ENCODE measurements at places on chromosomes 7 and 10. TPM values are rescaled to one million over a fixed set of nuclear protein-coding genes. Genes with fewer than 3 reads are reported as not detected.

DNA sequence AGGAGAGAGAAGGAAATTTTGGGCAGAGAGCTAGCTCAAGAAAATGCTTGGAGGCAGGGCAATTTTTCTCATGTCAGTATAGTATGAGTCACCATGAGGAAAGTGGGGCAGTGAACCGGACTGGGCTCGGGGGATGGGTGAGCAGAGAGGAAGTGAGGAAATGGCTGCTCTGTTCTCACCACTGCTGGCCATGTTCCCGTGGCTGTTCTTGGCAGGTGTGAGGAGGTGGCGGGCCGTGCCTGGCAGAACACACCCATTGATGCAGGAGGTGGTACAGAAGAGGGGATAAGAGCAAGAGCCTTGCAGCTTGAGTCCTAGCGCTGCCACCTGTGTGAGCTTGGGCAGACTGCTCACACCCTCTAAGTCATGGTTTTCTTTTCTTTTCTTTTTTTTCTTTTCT, 304.4 kb upstream of the LYZL1 start:
- H3K27ac ChIP-seq: no peak overlapping the region
- no peak overlapping the region for H3K4me3 ChIP-seq
- peaks cover 8% of the 10 kb centered on the region for H3K4me1 ChIP-seq

- no peak overlapping the region for H3K27ac ChIP-seq
- DNase-seq: no peak
- no peaks in the 10 kb centered on the region for H3K4me1 ChIP-seq
- no peaks in the 10 kb centered on the region for H3K27me3 ChIP-seq
Observed at GRCh38 chr10:112517451-112517862, 70.4 kb downstream of the VTI1A start.

DNA sequence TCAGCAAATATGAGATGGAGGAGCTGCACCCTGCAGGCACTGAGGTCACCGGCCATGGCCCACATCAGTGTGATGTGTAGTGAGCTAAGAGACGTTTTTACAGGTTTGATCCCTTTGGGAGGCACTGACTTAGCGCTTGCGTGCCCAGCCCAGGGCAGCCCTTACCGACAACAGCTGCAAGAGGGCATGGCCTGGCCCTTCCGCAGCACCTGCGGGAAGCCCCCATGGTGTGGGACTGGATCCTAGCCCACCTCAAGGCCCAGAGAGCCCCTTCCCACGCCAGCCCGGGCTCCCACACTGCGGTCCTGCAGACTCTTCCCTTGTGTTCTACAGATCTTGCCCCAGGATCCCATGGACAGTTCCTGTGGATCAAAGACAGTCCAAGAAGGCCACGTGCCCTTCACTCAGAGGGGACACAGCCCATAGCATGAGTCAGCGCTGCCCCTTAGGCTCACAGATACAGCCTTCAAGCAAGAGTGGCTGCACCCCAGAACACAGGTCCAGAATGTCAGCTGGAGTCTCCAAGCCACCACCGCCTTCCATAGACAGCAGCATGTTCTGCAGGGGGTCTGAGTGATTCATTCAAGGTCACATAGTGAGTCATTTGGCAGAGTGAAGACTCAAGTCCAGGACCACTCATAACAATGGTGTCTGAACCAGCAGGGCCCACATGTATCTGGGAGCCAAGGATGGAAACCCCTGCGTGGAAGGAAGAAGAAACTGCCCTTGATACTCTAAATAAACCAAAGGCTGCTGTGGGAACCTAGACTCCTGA, 25.4 kb downstream of the TLL2 start:
- H3K36me3 ChIP-seq: no peaks in the 10 kb centered on the region
- H3K4me3 ChIP-seq: no peak overlapping the region
- no peaks in the 10 kb centered on the region for H3K4me1 ChIP-seq
- DNase-seq: no peak

GRCh38 chr10:61904733-61905725, 3.5 kb downstream of the ARID5B start:
- H3K4me3 ChIP-seq: no peak overlapping the region
- peak; percentile 78 for DNase-seq
- no peaks in the 10 kb centered on the region for H3K4me1 ChIP-seq

DNA sequence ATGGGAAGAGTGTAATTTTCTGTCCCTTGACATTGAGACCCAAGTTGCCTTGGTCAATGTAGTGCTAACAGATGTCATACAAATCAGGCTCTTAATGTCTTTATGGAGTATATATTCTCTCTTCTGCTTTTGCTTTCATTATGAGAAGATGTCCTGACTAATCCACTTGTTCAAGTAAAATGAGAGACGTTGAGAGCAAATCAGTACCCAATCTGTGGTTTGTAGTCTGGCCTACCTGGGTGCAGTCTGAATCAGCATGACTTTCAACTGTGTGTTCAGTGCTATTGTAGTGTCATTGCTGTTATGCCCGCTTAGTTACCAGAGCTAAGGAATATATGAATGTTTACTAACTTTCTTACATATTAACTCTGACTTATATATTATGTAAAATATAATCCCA, 612.4 kb downstream of the ANKRD7 start:
- no peak overlapping the region for H3K4me3 ChIP-seq
- DNase-seq: no peak
- H3K36me3 ChIP-seq: no peaks in the 10 kb centered on the region

DNA sequence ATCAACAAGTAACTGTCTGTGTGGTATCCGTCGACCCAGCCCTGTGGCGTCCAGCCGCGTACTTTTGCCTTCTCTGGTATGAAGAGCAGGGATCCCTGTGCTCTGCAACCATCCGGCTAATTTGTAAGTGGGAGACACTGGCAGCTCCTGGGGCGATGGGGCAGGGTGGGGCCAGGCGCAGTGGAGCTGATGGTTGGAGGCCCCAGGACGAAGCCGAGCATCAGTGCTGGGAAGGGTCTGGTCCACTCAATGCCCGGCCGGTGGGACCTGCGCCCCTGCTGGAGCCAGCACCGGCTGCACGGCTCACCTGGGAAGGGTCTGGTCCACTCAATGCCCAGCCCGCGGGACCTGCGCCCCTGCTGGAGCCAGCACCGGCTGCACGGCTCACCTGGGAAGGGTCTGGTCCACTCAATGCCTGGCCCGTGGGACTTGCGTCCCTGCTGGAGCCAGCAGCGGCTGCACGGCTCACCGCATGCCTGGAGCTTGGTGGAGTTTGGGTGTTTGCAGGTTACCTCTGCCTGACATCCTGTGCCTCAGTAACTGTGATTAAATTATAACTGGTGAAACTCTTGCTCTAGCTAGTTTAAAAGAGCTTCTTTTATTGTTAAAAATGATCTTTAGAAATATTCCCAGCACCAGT, 96.1 kb downstream of the NKX6-2 start:
- DNase-seq: no peak
- no peaks in the 10 kb centered on the region for H3K27me3 ChIP-seq
- no peak overlapping the region for H3K4me3 ChIP-seq
- no peaks in the 10 kb centered on the region for H3K4me1 ChIP-seq
- H3K36me3 ChIP-seq: no peaks in the 10 kb centered on the region

GRCh38 chr10:109327266-109327665, 596.0 kb downstream of the XPNPEP1 start:
- H3K36me3 ChIP-seq: no peaks in the 10 kb centered on the region
- H3K27ac ChIP-seq: no peak overlapping the region
- H3K4me1 ChIP-seq: no peaks in the 10 kb centered on the region
- H3K4me3 ChIP-seq: no peak overlapping the region

DNA sequence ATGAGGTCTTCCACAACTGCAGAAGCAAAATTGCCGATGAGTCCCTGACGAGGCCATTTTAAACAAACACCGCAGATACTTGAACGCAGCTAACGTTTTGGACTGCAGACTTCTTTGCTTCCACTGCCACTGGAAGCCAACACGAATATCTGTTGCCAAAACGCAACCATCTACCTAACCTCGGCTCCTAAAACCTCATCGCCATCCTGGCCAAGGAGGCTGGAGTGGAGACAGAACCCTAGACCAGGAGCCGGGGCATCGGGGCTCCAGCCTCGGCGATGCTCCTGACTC, 493 bp downstream of the WDR91 start:
- H3K27me3 ChIP-seq: no peaks in the 10 kb centered on the region
- no peak overlapping the region for H3K27ac ChIP-seq
- peak overlapping the region; percentile 63 for H3K4me3 ChIP-seq
- peak; percentile 33 for DNase-seq

GRCh38 chr7:11469028-11469745, 362.8 kb downstream of the THSD7A start:
- no peak overlapping the region for H3K4me3 ChIP-seq
- H3K4me1 ChIP-seq: no peaks in the 10 kb centered on the region
- no peaks in the 10 kb centered on the region for H3K27me3 ChIP-seq
- DNase-seq: peak; percentile 37
- H3K27ac ChIP-seq: no peak overlapping the region
- H3K36me3 ChIP-seq: no peaks in the 10 kb centered on the region

GRCh38 chr7:22694597-22695207, 32.3 kb upstream of the IL6 start:
- H3K27me3 ChIP-seq: no peaks in the 10 kb centered on the region
- H3K36me3 ChIP-seq: no peaks in the 10 kb centered on the region
- DNase-seq: no peak
- no peaks in the 10 kb centered on the region for H3K4me1 ChIP-seq

DNA sequence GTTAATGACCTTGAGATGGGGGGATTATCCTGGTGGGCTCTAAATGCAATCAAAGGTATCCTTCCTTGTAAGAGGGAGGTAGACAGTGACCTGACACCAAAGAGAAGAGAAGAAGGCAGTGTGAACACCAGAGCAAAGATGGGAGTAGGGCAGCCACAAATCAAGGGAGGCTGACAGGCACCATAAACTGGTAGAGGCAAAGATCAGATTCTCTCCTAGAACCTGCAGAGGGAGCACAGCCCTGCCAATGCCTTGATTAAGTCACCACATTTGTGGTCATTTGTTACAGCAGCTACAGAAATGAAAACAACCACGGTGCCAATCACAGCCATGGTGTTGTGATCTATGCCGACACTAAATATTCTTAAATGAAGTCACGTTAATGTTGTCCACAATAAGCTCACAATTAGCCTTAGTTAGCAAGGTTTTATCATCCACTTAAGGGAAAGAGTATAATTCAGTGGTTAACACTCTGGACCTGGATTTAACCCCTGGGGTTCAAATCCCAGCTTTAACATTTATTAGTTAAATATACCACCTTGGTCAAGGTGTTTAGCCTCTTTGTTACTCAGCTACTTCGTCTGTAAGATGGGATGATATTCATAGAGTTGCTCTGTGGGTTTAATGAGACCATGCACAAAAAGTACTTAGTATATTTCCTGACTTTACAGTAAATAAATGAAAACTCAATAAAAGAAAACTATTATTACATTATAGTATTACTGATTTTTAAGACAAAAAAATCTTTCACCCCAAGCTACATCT, 70.8 kb downstream of the SGMS1 start:
- no peak overlapping the region for H3K4me3 ChIP-seq
- H3K4me1 ChIP-seq: peaks cover 36% of the 10 kb centered on the region
- no peaks in the 10 kb centered on the region for H3K27me3 ChIP-seq
- no peak overlapping the region for H3K27ac ChIP-seq
- peak; percentile 71 for DNase-seq

DNA sequence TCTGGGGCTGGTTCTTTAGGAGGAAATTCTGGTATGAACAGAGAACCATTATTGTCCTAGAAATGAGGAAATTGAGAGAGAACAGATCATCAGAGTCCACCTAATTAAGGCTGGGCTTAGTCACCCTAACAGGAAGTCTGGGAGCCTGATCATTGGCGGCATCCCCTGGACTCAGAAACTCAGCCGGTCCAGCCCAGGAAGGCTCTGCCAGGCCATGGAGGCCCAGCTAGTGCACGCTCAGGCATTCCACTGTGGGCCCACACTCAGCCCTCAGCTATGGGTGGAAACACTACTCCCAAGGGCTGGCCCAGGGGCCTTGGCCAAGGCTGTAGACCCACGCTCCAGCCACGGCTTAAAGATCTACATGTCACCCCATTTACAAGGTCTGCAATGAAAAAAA, 109.2 kb downstream of the PTPN20 start:
- no peak overlapping the region for H3K4me3 ChIP-seq
- no peak overlapping the region for H3K27ac ChIP-seq
- no peaks in the 10 kb centered on the region for H3K4me1 ChIP-seq
- H3K36me3 ChIP-seq: no peaks in the 10 kb centered on the region
- no peaks in the 10 kb centered on the region for H3K27me3 ChIP-seq
- DNase-seq: peak; percentile 27

GRCh38 chr10:44017483-44018145, 367.3 kb downstream of the CXCL12 start:
- no peak overlapping the region for H3K4me3 ChIP-seq
- no peaks in the 10 kb centered on the region for H3K27me3 ChIP-seq
- DNase-seq: no peak

GIMAP5 gene
- 0.45 TPM for total RNA-seq

PRTFDC1 gene
- total RNA-seq: 3.8 TPM

CUBN gene
- 1.7 TPM for total RNA-seq

UCN3 gene
- not detected for total RNA-seq
